ENCODE measurements at places on chromosomes 3 and 15. TPM values are rescaled to one million over a fixed set of nuclear protein-coding genes. Genes with fewer than 3 reads are reported as not detected.

DNA sequence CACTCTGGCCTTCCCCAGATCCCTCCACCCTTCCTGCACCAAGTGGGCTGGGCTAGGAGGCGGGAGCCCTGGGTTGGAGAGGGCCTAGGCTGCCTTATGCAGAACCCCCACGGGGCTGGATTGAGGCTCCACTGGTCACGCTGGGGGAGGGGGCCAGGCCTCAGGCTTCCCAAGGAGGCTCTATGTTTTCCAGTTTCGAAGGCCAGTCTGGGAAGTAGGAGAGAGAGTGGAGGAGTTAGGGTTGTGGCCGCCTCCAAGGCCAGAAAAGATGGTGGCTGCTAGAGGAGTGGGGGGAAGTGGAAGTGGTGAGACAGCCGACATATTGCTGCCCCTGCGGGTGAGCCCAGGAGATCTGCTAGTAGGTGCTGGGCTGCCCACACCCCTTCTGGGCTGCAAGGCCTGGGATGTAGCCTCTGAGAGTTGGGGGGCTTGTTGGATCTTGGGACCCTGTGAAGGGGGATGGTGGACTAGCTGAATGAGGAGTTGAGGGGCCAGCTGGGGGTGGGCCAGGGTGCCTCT lies 1.2 kb downstream of the GNAI2 start:
- peak; percentile 87 for DNase-seq

DNA sequence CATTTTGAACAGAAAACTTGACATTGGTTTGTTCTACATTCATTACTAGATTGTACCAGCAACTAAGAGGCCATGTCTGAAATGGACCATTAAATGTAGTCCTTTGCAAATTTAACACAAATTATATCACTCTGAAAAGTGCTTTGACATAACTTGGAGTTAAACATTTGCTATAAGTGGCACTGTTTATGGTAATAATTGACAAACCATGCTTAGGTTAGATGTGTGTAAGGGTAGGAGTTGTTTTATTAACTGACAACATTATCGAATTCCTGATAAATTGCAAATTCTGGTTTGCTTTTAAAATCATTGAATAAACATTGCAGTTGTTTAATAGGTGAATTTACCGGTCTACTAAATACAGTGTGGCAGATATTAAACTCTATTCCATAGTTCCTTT lies 6.1 kb upstream of the TMEM207 start:
- no peak for DNase-seq

The MUC4 gene
- total RNA-seq, result 1.7 TPM

The ARPIN gene
- 16.6 TPM for total RNA-seq

The PIF1 gene
- 1.7 TPM for total RNA-seq

DNA sequence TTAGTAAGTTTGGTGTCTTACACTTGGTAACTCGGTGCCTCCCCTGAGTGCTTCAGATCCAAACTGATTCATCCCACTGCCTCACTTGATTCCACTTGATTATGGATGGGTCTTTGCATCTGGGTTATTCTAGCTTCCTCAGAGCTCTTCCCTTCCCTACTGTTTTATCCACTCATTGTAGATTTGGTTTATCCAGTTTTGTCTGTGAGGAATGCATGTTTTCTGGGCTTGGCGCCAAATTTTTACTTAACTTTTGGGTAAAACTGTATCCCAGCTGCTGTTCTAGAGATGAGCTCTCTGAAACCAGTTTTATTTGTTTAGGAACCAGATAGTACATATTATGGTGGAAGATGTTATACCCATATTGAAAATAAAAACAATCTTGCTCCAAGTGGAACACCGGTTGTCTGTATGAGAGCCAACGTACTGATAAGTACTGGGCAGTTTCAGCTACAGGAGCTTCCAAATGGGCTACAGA lies 20.9 kb downstream of the RAD54L2 start:
- peak; percentile 83 for DNase-seq

The KLHL25 gene
- total RNA-seq, result 11.1 TPM

DNA sequence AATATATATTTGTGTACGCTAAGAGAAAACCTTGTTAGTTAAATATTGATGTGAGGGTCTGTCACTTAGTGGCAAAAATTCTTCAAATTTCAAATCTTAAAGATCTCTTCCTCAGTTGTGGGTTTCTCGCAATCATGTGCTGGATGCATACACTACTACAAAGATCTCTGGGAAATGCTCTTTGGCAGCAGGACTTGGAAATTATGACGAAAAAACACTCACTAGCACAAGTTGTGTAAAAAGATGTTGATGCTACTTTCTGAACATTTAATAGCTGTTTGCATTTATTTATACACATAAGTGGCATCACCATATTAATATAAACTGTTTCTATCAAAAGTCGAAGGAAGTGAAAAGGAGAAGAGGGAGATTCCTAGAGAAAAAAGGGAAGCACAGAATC lies 10.8 kb upstream of the NANOGP8 start:
- no peak for DNase-seq
